ENCODE measurements at places on chromosomes 6 and 20.

DNA sequence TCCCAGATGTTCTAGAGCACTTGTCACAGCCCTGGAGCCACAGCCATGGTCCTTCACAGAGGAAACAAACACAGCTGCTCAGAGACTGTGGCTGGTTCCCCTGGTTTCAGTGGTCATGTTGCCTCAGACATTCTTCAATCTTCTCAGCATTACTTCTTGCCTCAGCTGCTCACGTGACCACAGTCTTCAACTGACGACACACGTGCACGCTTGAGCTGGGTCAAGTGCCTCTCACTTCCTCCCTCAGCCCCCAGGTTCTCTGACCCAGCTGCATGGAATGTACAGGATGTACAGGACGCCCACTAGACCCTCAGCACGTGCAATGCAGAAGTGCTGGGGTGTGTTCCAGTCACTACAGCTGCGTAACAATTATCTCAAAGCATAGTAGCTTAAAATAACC is 159.8 kb upstream of the GGTLC1 start:
- peak; percentile 26 for DNase-seq

GRCh38 chr20:19747903-19748302 is 10.2 kb upstream of the RIN2 start:
- DNase-seq = no peak

DNA sequence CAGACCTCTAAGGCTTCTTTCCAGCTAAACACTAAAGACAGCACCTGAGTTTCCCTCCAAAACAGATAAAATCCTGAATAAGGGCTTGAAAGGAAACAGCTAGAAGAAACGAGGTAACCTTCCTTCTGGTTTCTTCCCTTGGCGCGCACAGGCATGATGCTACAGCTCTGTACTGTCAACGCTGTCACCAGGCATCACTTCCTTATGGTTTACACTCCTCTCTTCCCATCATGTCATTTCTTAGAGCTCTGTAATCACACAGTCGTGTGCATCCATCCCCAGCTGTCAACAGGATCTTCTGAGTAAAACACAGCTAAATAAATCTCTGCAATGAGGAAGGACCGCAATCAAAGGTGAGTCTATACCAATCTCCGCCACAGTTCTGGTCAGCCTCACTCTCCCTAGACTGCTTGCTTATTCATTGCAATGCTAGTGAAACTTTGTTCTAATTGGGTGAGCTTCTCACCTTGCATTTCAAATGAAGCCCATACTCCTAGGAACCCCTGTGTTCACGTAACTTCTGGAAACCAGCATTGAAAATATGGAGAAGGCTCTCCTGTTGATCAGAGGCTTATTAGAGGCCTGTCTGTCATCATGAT is 162.6 kb upstream of the DTNBP1 start:
- DNase-seq = no peak

DNA sequence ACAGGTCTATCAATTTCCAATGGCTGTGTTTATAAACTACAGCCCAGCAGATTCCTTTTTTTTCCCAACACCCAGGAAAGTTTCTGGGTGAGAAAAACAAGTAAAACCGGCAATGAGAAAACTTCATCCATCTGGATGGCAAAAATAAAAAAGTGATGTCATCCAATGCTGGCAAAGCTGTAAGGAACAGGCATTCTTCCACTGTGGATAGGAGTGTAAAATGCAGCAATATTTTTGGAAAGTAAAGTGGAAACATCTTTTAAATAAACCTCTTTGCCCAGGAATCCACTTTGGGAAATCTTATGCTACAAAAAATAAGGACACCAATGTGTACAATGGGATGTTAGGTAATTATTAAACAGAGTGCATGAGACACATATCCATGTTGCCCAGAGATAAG is 102.1 kb upstream of the NT5E start:
- no peak for DNase-seq

DNA sequence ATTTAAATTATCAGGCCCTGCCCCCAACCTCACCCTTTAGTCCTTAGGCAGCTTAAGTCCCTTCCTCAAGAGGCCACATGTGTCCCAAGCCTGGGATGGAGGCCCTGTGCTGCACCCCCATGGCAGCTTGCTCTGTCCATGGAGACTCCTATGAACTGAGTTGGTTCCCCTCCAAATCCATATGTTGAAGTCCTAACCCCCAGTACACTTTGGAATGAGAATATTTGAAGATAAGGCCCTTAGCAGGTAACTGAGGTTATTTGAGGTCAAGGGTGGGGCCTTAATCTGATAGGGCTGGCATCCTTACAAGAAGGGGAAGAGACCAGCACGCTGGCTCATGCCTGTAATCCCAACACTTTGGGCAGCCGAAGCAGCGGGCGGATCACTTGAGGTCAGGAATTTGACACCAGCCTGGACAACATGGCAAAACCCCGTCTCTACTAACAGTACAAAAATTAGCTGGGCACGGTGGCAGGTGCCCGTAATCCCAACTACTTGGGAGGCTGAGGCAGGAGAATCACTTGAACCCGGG is 6.7 kb upstream of the BEND3 start:
- DNase-seq = no peak

DNA sequence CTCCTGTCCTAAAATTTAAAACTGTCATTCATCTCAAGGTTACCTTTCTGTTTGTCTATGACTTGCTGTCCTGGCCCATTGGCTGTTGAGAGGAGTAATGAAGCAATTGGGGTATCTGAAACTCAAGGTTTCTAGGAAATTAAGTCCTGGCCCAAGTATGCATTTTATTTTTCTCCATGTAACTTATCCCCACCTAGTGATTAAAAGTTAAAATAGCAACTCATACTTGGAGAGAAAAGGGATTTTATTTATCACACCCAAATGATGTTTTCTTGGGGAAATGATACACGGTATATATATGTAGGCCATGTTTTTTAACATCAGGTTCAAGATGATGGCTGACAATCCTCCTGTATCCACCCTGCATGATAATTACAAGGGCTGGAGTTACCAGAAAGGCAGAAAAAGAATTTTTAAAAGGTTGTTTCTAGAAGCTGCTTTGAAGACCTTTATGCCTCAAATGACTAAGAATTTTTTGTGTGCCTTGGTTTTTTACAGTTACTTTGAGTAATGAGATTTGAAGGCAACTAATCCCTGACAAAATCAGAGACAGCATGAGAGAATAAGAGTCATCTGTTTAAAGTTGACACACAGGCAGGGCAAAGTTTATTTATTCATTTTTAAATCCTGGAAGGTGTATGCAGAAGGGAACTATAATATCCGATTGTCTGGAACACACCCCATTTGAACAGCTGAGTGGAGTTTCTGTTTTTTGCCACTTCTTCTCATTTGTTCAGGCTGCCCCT is 28.9 kb upstream of the C6orf58 start:
- no peak for DNase-seq

DNA sequence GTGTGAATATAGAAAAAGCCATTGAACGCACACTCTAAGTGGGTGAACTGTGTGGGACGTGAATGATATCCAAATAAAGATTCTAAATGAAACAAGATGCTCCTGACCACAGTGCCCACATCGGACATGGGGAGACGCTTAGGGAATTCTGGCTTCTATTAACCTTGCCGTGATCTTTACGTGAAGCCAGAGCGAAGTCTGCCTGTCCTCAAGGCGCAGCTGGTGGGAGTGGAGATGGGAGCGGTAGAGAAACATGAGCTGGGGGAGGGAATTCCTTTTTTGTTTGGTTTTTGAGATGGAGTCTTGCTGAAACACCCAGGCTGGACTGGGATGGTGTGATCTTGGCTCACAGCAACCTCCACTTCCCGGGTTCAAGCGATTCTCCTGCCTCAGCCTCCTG is 46.0 kb downstream of the VSTM2L start:
- no peak for DNase-seq

DNA sequence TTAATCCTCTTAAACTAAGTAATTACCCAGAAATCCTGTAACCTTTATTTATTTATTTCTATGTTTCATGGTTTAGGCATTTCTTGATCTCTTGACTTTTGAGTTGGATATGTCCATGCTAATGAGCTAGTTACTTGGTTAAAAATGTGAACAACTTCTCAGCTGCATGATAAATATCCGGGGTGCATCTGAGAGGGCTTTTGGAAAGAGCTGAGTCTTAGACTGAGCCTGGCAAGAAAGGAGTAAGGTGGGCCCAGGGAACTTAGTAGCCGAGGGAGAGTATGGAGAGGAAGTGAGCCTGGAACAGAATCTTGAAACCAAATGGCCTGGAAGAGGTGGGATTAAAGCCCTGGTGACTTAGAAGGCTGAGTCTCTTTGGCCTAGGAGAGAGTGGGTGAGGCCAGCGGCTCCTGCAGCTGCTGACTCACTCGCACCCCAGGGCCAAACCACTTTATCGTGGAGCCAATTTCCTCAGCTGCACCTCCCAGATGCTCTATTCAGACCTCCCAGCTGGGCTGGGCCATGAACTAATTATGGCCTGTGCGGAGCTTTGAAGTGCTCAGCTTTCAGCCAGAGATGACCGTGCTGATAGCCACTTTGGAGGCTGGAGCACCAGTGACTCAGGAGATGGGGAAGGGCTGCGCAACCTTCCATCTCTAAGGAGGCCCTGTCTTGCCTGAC is 19.1 kb downstream of the TGM3 start:
- DNase-seq = no peak

- no peak for DNase-seq
Measured at GRCh38 chr6:33410711-33411631, at the start of gene PHF1. Gene PHF1, plus strand, starts transcription at chr6:33411014. Its CDS starts 1,250 bp downstream, at chr6:33412264.

DNA sequence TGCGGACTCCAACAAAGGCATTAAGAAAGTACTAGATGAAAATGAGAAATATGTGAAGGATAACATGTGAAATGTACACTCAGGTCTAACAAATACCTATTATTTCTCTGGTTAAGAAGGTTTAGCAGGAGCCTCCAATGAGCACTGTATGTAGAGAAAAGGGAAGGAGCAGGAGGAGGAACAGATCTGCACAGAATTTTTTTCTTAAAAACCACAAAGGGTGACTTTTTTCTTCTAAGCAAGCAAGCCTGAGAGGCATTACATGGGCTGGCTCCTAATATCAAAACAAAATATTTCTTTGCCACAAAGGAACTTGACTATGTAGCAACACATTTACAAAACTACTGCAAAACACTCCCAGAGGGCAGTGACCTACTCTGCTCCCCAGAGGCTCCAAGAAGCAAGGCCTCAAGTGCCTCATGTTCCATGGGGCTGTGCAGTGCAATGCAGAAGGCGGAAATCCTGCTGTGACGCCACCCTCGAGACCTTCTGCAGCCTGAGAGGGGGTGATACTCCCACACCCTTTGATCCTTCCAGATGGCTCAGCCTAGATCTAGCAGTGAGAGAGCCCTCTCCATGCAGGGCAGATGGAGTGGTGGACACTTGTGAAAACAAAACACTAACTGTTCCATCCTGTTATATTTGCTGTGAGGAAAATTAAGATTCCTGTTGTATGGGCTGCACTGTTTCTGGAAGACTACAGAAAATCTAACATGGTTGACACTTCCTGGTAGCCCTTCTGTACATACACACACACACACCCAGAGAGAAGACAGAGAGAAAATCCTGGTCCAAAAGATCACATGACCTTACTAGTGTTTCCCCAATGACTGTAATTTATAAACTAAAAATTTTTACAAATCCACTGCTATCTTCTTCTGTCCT is 36.0 kb upstream of the SMIM29 start:
- DNase-seq = peak; percentile 67

DNA sequence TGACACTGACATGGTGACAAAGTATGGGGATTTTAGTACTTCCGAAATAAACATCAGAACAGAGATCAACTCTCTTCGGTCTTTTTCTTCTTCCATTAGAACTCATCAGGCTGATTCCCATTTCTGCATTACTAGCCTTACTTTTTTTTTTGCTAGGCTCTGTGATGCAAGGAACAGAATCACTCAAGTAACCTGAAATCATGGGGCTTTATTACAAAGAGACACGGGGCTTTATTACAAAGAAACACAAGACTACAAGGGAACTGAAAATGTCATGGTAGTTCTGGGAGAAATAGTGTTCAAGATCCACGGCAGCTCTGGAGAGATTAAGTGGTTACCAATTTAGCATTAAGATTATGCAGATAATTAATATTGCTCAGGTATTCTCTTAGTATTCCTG is 11.6 kb downstream of the SOX4 start:
- no peak for DNase-seq

Data from KG1 (cell line).